ENCODE measurements at places on chromosomes 13 and 19.

- no peak for DNase-seq
These were observed 20.7 kb upstream of the TINCR start for GRCh38 chr19:5588441-5588840.

GRCh38 chr19:29527500-29528328, 1.9 kb downstream of the VSTM2B start:
- DNase-seq: no peak

- DNase-seq: no peak
These were observed 1.3 kb downstream of the CYP4F3 start for GRCh38 chr19:15641901-15642491.

- no peak for DNase-seq
These were observed 26.1 kb downstream of the IER2 start for GRCh38 chr19:13176345-13176744.

- DNase-seq: no peak
These were observed 72.3 kb downstream of the NAA16 start for GRCh38 chr13:41383386-41383785.

DNA sequence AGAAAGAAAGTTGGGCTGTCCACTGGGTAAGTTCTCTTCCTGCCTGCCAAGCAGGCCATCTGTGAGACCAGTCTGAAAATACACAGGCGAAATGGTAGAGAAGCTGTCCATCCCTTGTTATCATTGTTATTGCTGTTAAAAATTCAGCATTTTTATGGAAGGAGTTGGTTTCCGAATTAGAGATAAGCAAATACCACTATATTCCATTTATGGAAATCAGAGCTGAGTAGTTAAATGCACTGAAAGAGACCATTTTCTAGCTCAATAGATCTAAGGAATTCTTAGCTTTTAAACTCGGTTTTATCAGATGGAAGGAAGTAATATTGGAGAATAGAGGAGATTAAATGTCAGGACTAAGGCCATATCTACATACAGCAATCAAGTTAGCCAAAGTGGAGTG, 40.7 kb downstream of the MZT1 start:
- DNase-seq: no peak

GRCh38 chr19:16627193-16627927, 644 bp downstream of the MED26 start:
- no peak for DNase-seq

GRCh38 chr13:29551214-29551613, 44.3 kb downstream of the SLC7A1 start:
- no peak for DNase-seq

GRCh38 chr13:26721251-26722121, 39.1 kb downstream of the GPR12 start:
- DNase-seq: peak; percentile 88

- DNase-seq: no peak
These were observed 13.6 kb downstream of the LCP1 start for GRCh38 chr13:46168341-46168740.
